MCF 10A (cell line): ENCODE measurements at places on chromosomes 2 and 18. TPM values are rescaled to one million over a fixed set of nuclear protein-coding genes. Genes with fewer than 3 reads are reported as not detected.

Gene GNAL
- total RNA-seq, result 1.6 and 2.3 TPM in 2 replicates

DNA sequence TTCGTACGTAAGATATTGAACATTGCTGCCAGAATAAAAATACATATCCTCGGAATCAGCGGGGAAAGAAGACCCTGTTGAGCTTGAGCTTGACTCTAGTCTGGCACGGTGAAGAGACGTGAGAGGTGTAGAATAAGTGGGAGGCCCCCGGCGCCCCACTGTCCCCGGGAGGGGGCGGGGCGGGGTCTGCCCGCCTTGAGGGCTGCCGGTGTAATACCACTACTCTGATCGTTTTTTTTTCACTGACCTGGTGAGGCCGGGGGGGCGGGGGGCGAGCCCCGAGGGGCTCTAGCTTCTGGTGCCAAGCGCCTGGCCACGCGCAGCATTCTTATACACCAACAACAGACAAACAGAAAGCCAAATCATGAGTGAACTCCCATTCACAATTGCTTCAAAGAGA, 324.0 kb upstream of the REG3G start:
- no peak overlapping the region for H3K4me3 ChIP-seq
- no peak overlapping the region for H3K27ac ChIP-seq
- no peaks in the 10 kb centered on the region for H3K27me3 ChIP-seq
- H3K4me1 ChIP-seq, result no peaks in the 10 kb centered on the region
- DNase-seq, result no peak

Gene TUBA3E
- not detected in 2 replicates for total RNA-seq

DNA sequence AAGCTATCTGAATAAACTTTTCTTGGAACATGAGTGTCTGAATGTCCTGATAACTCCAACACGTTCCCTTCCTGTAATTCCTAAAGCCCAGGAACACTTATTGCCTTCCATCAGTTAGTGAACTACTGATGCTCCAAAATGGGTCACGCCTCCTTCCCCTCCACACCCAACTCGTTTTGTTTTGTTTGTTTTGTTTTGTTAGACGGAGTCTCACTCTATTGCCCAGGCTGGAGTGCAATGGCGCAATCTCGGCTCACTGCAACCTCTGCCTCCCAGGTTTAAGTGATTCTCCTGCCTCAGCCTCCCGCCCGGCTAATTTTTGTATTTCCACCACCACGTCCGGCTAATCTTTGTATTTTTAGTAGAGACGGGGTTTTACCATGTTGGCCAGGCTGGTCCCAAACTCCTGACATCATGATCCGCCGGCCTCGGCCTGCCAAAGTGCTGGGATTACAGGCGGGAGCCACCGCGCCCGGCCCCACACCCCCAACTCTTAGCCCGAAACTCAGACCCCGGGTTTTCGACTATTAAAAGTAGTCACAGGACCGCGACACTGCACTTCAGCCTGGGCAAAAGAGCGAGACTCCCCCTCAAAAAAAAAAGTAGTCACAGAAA, 774 bp downstream of the IER3IP1 start:
- peak; percentile 13 for DNase-seq
- no peaks in the 10 kb centered on the region for H3K4me1 ChIP-seq
- no peaks in the 10 kb centered on the region for H3K36me3 ChIP-seq
- no peak overlapping the region for H3K27ac ChIP-seq
- no peaks in the 10 kb centered on the region for H3K27me3 ChIP-seq

Gene PROKR1
- total RNA-seq, result not detected in 2 replicates

Gene FRZB
- total RNA-seq, result 0.09 and 0.20 TPM in 2 replicates

Gene KCNE4
- not detected in 2 replicates for total RNA-seq

DNA sequence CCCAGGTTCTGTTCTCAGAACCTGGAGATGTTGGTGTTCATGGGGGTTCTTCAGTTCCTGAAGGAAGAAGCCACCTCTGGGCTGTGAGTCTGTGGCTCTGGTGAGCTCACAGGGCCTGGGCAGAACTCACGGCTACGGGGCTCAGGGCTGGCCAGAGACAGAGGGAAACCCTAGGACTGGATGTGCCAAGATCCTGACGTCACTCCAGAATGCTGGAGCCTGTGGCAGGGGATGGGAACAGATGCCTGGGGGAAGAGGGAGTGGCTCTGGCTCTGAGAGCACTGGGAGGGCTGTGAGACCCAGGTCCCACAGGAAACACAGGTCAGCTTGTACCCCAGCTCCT, at the start of gene OTOF:
TSS of gene OTOF (minus strand) at position 214 of the 343 bp plus-strand sequence.
- H3K4me1 ChIP-seq, result peaks cover 8% of the 10 kb centered on the region
- H3K4me3 ChIP-seq, result no peak within 1 kb of the TSS
- no peak within 1 kb of the TSS for H3K27ac ChIP-seq
- no peaks in the 10 kb centered on the region for H3K36me3 ChIP-seq

GRCh38 chr2:136384531-136385303, 266.8 kb upstream of the CXCR4 start:
- peaks cover 13% of the 10 kb centered on the region for H3K27me3 ChIP-seq
- H3K27ac ChIP-seq, result no peak overlapping the region
- H3K4me3 ChIP-seq, result no peak overlapping the region

GRCh38 chr2:71223767-71224333, 3.1 kb downstream of the PAIP2B start:
- H3K4me3 ChIP-seq, result no peak overlapping the region
- no peak overlapping the region for H3K27ac ChIP-seq
- peak; percentile 73 for DNase-seq
- H3K27me3 ChIP-seq, result no peaks in the 10 kb centered on the region

GRCh38 chr2:230938098-230938497, 13.1 kb upstream of the GPR55 start:
- no peaks in the 10 kb centered on the region for H3K36me3 ChIP-seq
- DNase-seq, result no peak
- no peak overlapping the region for H3K4me3 ChIP-seq
- H3K27me3 ChIP-seq, result no peaks in the 10 kb centered on the region
- H3K27ac ChIP-seq, result no peak overlapping the region

GRCh38 chr2:211793690-211794089, 744.9 kb downstream of the ERBB4 start:
- no peak overlapping the region for H3K27ac ChIP-seq
- H3K27me3 ChIP-seq, result peaks cover 61% of the 10 kb centered on the region
- DNase-seq, result no peak

Gene LCT
- total RNA-seq, result not detected in 2 replicates

DNA sequence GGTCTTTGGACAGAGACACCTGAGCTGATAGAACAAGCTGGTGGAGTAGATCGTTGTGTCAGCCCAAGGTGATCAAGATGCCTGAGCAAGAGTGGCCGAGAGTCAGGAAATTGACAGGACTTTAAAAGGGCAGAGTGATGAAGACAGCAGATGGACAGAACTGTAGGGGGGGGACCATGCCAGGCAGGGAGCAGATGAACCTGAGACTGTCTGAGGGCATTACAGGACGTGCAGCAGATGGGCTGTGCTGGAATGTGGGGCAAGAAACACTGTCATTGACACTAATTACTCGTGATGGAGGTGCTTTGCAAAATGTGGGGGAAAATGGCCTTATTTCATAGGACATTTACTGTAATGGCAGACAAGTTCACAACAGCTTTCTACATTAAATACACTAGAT, 225.0 kb downstream of the THSD7B start:
- no peak overlapping the region for H3K27ac ChIP-seq
- H3K27me3 ChIP-seq, result no peaks in the 10 kb centered on the region
- H3K4me3 ChIP-seq, result no peak overlapping the region
- no peaks in the 10 kb centered on the region for H3K36me3 ChIP-seq
- DNase-seq, result no peak

Gene TANC1
- 31.0 and 35.3 TPM in 2 replicates for total RNA-seq

Gene B3GNT2
- total RNA-seq, result 12.3 and 15.3 TPM in 2 replicates

GRCh38 chr2:85564144-85564563, 2.9 kb upstream of the GGCX start:
- no peak overlapping the region for H3K27ac ChIP-seq
- H3K4me1 ChIP-seq, result peaks cover 6% of the 10 kb centered on the region
- DNase-seq, result no peak
- no peaks in the 10 kb centered on the region for H3K36me3 ChIP-seq
- no peaks in the 10 kb centered on the region for H3K27me3 ChIP-seq

GRCh38 chr18:10122988-10123950, 209.5 kb downstream of the VAPA start:
- no peak overlapping the region for H3K27ac ChIP-seq
- H3K36me3 ChIP-seq, result no peaks in the 10 kb centered on the region
- DNase-seq, result no peak
- H3K4me1 ChIP-seq, result peaks cover 9% of the 10 kb centered on the region

Gene MSGN1
- not detected in 2 replicates for total RNA-seq

- no peak for DNase-seq
- H3K4me1 ChIP-seq, result peaks cover 36% of the 10 kb centered on the region
- peaks cover 20% of the 10 kb centered on the region for H3K36me3 ChIP-seq
- H3K4me3 ChIP-seq, result no peak overlapping the region
Measured at GRCh38 chr2:27907547-27907946, 17.0 kb downstream of the BABAM2 start.

- no peaks in the 10 kb centered on the region for H3K36me3 ChIP-seq
- no peak overlapping the region for H3K27ac ChIP-seq
- DNase-seq, result peak; percentile 56
- no peaks in the 10 kb centered on the region for H3K4me1 ChIP-seq
- H3K27me3 ChIP-seq, result peaks cover 43% of the 10 kb centered on the region
Measured at GRCh38 chr2:235238537-235238936, 255.3 kb upstream of the AGAP1 start.

Gene C2orf49
- 24.2 and 24.5 TPM in 2 replicates for total RNA-seq

DNA sequence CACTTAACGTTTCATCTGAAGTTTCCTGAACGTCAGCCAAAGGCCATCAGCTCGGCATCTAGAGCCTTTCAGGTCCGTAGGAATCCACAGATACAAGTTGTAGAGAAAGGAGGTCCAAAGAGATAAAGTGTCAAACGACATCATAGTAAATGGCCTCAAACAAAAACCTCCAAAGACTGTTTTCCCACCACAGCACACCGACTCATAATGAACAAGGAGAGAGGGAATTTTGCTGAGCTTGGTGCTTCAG, 150.3 kb downstream of the PXDN start:
- H3K36me3 ChIP-seq, result no peaks in the 10 kb centered on the region
- peaks cover 9% of the 10 kb centered on the region for H3K4me1 ChIP-seq
- DNase-seq, result no peak
- no peak overlapping the region for H3K4me3 ChIP-seq
- H3K27ac ChIP-seq, result no peak overlapping the region
- no peaks in the 10 kb centered on the region for H3K27me3 ChIP-seq

Gene DRC1
- total RNA-seq, result not detected in 2 replicates

GRCh38 chr2:145197944-145198343, 678.0 kb upstream of the ZEB2 start:
- H3K27ac ChIP-seq, result no peak overlapping the region
- no peaks in the 10 kb centered on the region for H3K36me3 ChIP-seq
- no peak overlapping the region for H3K4me3 ChIP-seq
- H3K4me1 ChIP-seq, result no peaks in the 10 kb centered on the region

DNA sequence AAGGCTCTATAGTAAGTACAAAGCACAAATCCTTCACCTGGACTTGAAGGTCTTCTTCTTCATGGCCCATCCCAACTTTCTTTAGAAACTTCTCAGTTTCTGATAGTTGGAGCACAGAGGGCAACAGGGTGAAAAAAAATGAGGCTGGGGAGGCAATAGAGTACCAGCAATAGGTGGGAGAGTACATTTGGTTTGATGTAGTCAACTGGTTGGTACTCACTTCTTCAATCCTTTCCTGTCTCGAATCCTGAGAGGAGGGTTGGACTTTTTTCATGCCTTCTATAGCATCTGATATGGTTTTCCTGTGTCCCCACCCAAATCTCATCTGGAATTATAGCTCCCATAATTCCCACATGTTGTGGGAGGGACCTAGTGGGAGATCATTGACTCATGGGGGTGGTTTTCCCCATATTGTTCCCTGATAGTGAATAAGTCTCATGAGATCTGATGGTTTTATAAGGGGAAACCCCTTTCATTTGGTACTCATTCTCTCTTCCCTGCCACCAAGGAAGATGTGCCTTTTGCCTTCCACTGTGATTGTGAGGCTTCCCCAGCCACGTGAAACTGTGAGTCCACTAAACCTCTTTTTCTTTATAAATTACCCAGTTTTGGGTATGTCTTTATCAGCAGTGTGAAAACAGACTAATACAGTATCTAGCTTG, 75.9 kb upstream of the LCLAT1 start:
- H3K4me1 ChIP-seq, result no peaks in the 10 kb centered on the region
- H3K27me3 ChIP-seq, result no peaks in the 10 kb centered on the region
- H3K4me3 ChIP-seq, result no peak overlapping the region

DNA sequence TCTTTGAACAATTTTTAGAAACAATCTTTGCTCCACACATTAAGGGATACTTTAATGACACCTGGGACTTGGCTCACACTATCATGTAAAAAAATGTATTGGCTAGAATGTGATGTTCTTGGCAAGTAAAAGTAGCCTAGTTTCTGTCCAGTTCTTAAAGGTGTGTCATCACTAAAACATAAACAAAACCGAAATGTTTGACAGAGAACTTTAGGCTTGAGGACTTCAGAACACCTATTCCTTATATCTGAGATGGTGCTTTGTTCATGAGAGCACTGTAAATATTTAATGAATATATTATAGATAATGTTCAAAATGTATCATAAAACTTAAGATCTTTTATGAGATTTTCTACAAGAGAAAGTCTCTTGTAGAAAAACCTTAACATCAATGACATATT, 19.8 kb upstream of the HNRNPA3 start:
- H3K27ac ChIP-seq, result peak overlapping the region; percentile 22
- H3K36me3 ChIP-seq, result no peaks in the 10 kb centered on the region
- H3K4me3 ChIP-seq, result no peak overlapping the region
- no peak for DNase-seq
- no peaks in the 10 kb centered on the region for H3K27me3 ChIP-seq
- H3K4me1 ChIP-seq, result peaks cover 6% of the 10 kb centered on the region

GRCh38 chr2:240301256-240301795, 134.1 kb upstream of the GPC1 start:
- H3K4me1 ChIP-seq, result no peaks in the 10 kb centered on the region
- no peaks in the 10 kb centered on the region for H3K36me3 ChIP-seq
- no peak overlapping the region for H3K4me3 ChIP-seq
- peaks cover 23% of the 10 kb centered on the region for H3K27me3 ChIP-seq
- no peak for DNase-seq

Gene HDLBP
- 670 and 743 TPM in 2 replicates for total RNA-seq

DNA sequence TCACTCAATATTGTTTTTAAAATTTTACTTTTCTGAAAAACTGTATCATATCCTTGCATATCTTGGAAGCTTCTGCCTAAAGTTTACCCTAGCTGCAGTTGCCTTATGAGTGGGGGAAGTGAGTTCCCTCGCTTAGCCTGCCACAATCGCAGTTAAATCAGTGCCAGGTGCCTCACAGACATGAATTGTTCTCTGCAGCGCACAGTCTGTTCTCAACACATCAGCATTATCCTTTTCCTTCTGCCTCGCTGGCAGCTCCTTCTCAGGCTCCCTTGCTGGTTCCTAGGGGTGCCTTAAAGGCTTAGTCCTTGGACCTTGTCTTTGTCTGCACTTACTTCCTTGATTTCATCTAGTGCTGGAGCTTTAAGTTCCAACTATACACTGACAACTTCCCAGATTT, 132.8 kb downstream of the TTC27 start:
- H3K36me3 ChIP-seq, result peaks cover 17% of the 10 kb centered on the region
- peaks cover 5% of the 10 kb centered on the region for H3K4me1 ChIP-seq
- no peak overlapping the region for H3K4me3 ChIP-seq
- no peak for DNase-seq
- peak overlapping the region; percentile 23 for H3K27ac ChIP-seq

GRCh38 chr2:203619267-203619878, 84.3 kb upstream of the RAPH1 start:
- H3K4me1 ChIP-seq, result peaks cover 7% of the 10 kb centered on the region
- no peak overlapping the region for H3K27ac ChIP-seq
- H3K36me3 ChIP-seq, result no peaks in the 10 kb centered on the region
- H3K27me3 ChIP-seq, result no peaks in the 10 kb centered on the region
- no peak for DNase-seq
